ENCODE measurements at places on chromosomes 4 and X.

DNA sequence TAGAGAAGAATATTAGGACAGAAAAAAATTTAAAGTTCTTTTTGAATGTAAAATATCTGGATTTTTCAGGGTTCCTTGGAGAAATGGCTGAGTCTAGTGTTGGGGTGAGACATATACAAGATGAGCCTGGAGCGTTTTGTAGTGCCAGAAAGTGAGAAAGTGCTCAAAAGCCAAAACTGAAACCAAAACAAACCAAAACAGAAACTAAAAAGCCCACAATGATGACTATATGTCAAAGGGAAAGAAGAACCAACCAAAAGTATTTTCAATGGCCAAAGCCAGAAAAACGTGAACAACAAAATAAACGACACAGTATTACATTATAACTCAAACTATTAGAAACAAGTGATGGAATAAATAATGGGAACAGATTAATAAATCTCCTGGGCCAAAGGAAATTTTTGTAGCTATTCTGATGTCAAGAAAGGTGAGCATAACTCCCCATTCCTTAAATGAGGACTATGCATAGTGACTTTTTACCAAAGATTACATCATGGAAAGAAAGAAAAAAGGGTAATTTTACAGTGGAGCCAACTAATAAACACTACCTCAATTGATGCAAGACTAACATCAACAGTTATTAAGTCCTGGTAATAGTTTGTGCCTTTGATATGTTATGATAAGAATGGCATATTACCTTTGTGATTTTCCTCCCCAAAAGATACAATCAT lies 1137.6 kb downstream of the C4orf33 start:
- DNase-seq, result no peak

GRCh38 chr4:57091657-57092162 lies 18.5 kb downstream of the IGFBP7 start:
- DNase-seq, result no peak

DNA sequence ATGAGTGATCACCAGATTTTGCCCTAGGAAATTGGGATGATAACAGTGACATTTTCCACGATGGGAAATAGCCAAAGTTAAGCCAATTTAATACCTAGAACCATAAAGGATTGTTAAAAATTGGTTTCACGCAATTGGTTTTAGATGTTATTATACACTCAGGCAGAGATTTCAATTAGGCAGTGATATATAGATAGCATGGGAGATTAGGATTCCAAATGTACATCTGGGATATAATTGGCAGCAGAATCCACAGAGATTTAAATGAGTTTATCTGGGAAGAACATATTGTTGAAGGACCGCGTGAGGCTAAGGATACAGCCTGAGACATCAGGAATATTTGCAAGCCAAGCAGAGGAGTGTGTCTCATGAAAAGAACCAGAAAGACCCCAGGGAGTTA lies 351.6 kb downstream of the GPM6A start:
- DNase-seq, result no peak

GRCh38 chr4:41887821-41888686 lies 47.2 kb upstream of the TMEM33 start:
- DNase-seq, result peak; percentile 77

GRCh38 chr4:14952352-14952751 lies 49.9 kb upstream of the CPEB2 start:
- DNase-seq, result no peak

DNA sequence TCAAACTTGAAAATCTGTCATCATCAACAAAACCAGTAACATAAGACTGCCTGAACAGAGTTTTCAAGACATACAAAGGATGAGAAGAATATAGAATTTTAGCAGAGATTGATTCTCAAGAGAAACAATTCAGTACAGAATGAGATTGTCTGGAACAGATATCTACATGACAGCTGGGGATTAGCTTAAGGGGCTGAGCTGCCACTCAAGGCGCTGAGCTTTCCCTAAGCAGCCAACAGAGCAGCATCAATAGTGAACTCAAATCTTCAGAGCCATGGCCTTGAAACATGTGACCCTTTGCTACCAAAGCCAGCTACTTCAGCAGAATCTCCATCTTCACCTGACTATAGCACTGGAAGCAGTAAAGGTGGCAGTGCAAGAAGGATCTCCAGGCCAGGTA lies 24.3 kb upstream of the PCDH10 start:
- peak; percentile 1 for DNase-seq

GRCh38 chrX:123993904-123994635 lies 32.6 kb downstream of the STAG2 start:
- no peak for DNase-seq

DNA sequence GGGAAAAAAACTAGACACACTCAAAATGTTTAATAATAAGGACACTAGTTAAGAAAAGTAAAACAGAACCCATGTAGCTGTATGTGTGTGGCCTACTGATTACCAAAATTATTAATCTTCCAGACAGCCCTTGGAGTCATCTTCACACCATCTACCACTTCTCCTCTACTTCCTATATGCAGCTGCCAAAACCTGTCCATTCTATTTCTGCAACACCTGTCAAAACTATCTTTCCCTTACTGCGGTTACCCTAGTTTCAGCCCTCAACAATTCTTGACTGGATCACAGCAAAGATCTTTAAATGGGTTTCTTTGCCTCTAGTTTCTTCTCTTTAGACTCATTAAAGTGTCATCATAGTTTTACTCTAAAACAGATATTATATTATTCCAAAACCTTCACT lies 72.6 kb downstream of the GPR82 start:
- DNase-seq, result no peak

DNA sequence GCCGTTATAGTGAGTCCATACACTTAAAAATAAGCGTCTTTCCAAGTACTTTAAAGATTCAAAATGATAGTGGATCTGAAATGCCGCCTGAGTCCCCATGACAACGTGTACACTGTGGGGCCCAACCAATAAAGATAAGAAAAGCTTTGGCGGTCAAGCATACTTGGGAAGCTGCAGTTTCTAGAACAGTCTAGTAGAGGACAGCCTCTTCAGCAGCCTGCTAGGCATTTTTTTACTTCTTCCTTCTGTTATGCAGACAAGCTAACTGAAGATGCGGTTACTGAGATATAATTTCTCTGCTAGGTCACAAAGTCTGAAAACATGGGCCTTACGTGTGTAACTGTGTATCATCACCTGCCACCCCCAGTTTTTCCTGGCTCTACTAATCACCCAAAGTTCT lies 402 bp upstream of the UPRT start:
- DNase-seq, result no peak

DNA sequence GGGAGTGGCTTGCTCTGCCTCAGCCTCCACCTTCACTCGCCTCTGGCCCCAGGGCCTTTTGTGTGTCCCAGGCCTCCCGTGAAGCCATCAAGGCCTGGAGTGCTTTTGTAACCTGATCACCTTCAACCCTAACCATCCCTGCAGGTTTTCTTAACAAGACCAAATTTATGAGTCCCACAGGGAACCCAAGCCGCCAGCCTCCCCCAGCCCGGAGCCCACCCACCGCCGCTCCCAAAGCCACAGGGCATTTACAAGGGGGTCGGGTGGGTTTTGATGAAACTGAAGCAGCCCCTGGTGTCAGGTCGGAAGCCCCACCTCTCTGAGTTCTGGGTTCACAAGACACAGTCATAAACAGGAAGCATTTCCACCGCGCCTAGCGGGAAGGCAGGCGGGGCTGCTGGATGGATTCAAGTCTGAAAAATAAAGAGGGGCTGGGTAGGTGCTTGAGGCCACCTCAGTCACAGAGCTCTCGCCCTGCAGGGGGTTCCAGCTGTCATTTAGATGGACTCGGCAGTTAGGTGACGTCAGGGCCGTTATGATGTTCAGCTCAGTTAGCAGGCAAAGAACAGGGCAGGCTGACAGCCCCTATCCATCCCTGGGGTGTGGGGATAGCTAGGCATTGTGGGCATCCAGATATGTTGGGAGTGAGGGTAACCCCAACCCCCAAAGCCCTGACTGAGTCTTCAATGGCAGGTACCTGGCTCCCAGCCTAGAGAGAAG lies 128.5 kb downstream of the BCOR start:
- peak; percentile 60 for DNase-seq

GRCh38 chr4:88976775-88977035 lies 80.3 kb downstream of the FAM13A start:
- no peak for DNase-seq

- peak; percentile 95 for DNase-seq
Measured at GRCh38 chr4:61309616-61310015, 109.5 kb downstream of the ADGRL3 start.

DNA sequence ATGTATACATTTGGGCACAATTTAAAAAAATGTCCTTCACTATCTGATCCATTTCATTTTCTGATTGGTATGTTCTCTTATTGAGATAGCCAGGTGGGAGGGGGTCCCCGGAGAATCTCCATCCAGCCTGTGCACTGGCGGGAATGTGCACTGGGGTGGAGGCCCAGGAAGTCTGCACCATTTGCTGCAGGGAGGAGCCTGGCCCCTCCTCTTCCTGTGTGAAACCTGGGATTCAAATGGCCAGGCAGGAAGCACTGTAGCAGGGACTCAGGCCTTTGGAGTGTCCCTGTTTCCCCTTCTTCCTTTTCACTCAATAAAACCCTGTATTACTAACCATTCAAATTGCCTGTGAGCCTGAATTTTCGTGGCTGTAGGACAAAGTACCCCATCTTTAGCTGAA lies 44.3 kb downstream of the GPRIN3 start:
- no peak for DNase-seq

- no peak for DNase-seq
Measured at GRCh38 chr4:126986828-126987227, 645.9 kb upstream of the INTU start.

GRCh38 chr4:169128902-169129301 lies 118.8 kb upstream of the CBR4 start:
- no peak for DNase-seq

DNA sequence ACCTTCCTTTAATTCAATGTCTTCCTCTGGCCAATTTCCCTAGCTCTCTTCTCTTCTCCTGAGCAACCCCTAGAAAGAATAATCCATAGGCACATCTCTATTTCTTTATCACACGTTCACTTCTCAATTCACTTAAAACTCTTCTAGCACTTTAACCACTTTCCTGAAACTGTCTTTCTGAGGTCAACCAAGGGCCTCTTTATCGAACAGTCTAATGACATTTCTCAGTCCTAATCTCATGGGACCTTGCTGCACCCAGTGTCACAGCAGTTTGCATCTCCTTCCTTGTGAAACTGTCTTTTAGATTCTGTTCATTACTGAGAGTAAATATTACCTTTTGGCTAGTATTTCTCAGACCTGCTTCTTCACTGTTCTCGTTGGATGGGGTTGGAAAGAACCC lies 285.3 kb upstream of the RASGEF1B start:
- DNase-seq, result no peak

DNA sequence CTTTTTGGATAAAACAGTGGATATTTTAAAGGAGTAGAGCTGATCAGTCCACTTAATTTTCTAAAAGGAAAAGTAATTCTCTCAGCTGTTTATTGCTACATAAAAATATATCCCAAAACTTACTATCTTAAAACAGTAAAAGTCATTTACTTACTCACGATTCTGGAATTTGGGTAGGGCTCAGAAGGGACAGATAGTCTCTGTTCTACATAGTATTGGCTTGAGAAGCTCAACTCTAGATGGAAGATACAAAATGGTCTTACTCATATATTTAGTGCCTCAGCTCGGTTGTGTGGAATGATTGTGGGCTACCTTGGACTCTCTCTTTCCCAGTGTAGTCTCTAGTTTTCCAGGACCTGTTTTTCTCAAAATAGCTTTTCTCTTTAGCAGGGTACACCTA lies 691.5 kb upstream of the POU3F4 start:
- DNase-seq, result no peak

- DNase-seq, result no peak
Measured at GRCh38 chr4:55661398-55662056, 25.4 kb upstream of the NMU start.

DNA sequence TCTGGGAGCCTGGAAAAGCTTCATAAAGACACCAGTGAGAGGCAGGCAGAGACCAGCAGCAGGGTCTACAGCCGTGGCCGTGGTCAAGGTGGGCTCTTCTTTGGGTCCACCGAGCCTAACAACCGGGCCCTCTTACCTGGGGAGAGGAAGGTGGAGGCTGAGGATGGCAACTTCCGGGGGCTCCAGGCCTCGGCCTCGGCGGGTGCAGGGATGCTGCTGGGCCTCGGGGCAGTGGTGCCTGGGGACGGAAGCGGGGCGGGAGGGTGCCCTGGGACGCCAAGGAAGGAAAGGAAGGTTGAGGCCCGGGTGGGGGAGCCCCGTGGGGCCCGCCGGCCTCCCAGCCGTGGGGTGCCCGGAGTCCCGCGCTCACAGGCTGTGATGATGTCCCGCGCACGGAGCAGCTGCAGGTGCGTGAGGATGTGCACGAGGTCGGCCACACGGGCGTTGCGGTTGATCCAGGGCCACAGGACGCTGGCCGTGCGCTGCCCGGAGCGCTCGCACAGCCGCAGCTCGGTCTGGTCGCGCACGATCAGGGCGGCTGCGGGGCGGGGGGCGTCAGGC lies 561 bp downstream of the IRAK1 start:
- DNase-seq, result peak; percentile 21

DNA sequence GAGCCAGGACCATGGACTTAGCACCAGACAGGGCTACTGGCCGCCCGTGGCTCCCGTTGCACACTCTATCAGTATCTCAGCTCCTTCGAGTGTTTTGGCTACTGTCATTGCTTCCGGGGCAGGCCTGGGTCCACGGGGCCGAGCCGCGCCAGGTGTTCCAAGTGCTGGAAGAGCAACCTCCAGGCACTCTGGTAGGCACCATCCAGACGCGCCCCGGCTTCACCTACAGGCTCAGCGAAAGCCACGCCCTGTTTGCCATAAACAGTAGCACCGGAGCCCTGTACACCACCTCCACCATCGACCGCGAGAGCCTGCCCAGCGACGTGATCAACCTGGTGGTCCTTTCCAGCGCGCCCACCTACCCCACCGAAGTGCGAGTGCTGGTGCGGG lies 1.6 kb downstream of the FAT4 start:
- no peak for DNase-seq

DNA sequence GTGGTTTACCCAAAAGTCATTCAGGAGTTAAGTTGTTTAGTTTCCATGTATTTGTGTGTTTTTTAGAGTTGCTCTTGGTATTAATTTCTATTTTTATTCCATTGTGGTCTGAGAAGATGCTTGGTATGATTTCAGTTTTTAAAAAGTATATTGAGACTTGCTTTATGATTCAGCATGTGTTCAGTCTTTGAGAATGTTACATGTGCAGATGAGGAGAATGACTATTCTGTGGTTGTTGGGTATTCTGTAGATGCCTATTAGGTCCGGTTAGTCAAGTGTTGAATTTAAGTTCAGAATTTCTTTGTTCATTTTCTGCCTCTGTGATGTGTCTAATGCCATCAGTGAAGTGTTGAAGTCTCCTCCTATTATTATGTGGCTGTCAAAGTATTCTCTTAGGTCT lies 249.4 kb downstream of the ARHGAP10 start:
- no peak for DNase-seq

GRCh38 chr4:134777606-134778005 lies 576.0 kb upstream of the PABPC4L start:
- DNase-seq, result no peak

GRCh38 chr4:149031399-149031798 lies 589.2 kb upstream of the NR3C2 start:
- no peak for DNase-seq

GRCh38 chr4:27763830-27764525 lies 903.3 kb downstream of the STIM2 start:
- DNase-seq, result no peak

DNA sequence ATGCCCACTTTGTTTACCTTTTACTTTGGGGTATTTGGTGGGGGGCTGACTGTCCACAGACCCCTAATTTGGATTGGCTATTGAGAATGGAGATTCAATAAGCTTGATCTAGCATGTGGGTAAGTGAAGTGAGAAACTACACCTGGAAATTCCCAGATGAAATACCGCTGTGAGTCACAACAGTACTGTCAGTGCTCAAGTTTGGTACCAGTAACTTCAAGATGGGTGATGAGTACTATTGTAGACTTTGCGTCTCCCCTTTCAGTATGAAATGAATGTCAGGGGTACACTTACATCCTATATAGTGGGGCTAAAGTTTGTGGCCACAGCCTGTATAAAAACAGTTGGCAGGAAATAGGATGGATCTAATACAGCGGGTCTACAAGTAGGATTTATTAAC lies 33.3 kb downstream of the HMGN5 start:
- no peak for DNase-seq

Data from brain (organoid and tissue), 16 donors.